ENCODE measurements at places on chromosomes 7 and 10.
A peak's percentile ranks its signal among the peaks of the same experiment; 100 is the strongest.

DNA sequence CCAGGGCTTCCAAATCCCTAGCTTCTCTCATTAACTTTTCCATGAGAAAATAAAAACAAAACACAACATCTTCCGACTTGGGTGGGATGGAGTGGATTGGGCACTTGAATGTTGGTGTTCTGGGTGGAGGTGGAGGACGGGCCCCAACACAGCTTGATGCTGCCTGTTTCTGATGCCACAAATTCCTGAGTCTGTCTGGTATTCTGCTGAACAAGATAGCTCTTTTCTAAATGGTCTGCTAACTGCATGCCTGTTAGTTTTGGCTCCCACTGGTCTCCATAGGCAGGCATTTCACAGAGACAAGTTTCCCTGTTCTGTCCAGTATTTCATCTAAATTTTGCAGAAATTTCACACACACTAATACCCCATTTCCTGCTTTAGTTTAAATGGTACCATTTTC, 160.9 kb upstream of the FZD8 start:
- DNase-seq = no peak

- no peak for DNase-seq
These were observed 114.7 kb upstream of the PLXDC2 start for GRCh38 chr10:19701427-19702052.

- no peak for DNase-seq
These were observed 210.1 kb downstream of the TNS3 start for GRCh38 chr7:47371733-47372368.

- DNase-seq = peak; percentile 47
These were observed 25.8 kb upstream of the TMEM120A start for GRCh38 chr7:76020031-76020714.

DNA sequence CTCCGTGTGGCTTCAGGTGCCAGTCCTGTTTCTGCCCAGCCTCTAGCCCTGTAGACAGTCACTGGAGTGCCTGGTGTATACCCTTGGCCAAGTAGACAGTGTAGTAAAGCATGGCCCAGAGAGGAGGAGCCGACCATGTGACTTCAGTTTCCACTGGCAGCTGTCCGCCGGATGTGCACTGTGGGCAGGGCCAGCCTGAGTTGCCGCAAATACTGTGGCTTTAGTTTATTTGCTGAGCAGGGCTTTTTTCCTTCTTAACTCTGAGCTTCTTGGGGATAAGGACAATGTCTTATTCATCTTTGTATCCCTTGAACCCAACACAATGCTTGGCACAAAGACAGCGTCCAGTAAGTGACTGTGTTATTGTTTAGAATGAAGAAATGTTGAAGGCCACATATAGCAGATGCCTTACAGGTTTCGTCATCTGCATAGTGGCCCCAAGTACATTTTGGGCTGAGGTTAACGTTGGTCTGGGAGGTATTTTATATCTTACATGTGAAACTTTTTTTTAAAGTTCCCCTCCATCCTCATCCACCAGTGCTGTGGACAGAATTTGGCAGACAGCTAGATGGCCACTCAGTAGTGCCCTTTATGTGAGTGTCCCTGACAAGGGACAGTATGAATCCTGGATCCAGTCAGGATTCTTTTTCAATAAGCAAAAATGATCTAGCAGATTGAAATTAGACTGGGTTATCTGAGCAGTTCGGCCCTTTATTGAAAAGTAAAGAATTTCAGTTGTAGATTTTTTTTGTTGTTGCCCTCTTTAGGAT, 40.6 kb downstream of the CYP17A1 start:
- no peak for DNase-seq

DNA sequence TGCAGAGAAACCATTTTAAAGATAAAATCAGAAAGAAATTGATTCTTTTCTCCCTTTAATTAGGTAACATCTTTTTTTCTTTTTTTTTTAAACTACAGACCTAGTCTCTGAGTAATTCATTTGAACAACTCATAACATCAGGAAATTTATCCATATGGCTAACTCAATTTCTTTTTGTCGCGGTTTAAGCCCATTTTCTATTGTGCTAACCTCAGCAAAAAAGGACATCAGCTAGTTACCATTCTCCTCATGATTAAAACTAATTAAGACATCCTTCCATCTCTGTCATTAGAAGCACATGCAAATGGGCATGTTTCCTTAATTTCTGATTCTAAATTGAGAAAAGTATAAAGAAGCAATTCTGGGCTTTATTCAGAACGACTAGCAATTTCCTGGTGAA, 57.8 kb downstream of the ANK3 start:
- no peak for DNase-seq

DNA sequence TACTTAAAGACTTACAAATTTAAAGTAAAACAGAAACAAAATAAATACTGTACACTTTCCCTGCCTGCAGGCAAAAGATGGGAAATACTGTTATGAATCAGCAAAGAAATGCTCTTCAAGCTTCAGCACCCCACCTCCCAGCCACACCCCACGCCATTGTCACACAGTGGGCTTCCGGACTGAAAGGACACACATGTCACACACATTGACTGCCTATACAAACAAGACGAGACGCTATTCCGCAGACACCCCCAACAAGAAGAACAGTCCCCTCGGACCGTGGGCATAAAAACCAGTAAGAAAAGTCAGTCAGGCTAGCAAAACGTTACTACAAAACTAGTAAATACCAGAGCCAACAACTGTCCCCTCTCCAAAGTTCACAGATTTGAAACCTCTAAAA, 22.2 kb upstream of the PARP12 start:
- no peak for DNase-seq

GRCh38 chr7:148304456-148304855, 286.1 kb upstream of the C7orf33 start:
- DNase-seq = no peak

DNA sequence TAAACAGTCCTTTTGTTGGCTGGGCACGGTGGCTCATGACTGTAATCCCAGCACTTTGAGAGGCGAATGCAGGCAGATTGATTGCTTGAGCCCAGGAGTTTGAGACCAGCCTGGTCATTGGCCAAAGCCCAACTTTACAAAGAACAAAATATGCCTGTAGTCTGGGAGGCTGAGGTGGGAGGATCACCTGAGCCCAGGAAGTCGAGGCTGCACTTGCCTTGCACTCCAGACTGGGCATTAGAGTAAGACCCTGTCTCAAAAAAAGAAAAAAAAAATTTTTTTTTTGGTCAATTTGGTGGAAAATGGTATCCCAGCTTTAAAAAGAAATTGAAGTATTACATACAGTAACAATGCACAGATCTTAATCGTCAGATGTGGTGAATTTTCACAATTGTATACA, 4.8 kb downstream of the GLRX3 start:
- no peak for DNase-seq

- no peak for DNase-seq
These were observed at the start of gene AEBP1 for GRCh38 chr7:44103923-44104859. Gene AEBP1, plus strand, starts transcription at chr7:44104345. Its CDS starts 321 bp downstream, at chr7:44104666.

- no peak for DNase-seq
These were observed 3.1 kb upstream of the ELFN1 start for GRCh38 chr7:1666823-1667565.

GRCh38 chr10:124146483-124146882, 53.1 kb upstream of the CHST15 start:
- no peak for DNase-seq

- DNase-seq = no peak
These were observed 6.7 kb downstream of the RASSF4 start for GRCh38 chr10:44966129-44966815.

DNA sequence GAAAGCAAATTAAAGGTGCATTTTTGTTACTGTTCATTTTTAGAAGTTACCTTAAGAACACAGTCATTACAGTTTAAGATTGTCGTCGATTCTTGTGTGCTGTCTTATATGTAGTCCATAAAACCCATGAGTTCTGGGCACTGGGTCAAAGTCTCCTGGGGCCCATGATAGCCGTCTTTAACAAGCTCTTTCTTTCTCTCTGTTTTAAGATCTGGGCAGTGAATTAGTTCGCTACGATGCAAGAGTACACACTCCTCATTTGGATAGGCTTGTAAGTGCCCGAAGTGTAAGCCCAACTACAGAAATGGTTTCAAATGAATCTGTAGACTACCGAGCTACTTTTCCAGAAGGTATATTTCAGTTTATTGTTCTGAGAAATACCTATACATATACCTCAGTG, 90.7 kb upstream of the CAPZA2 start:
- DNase-seq = no peak

DNA sequence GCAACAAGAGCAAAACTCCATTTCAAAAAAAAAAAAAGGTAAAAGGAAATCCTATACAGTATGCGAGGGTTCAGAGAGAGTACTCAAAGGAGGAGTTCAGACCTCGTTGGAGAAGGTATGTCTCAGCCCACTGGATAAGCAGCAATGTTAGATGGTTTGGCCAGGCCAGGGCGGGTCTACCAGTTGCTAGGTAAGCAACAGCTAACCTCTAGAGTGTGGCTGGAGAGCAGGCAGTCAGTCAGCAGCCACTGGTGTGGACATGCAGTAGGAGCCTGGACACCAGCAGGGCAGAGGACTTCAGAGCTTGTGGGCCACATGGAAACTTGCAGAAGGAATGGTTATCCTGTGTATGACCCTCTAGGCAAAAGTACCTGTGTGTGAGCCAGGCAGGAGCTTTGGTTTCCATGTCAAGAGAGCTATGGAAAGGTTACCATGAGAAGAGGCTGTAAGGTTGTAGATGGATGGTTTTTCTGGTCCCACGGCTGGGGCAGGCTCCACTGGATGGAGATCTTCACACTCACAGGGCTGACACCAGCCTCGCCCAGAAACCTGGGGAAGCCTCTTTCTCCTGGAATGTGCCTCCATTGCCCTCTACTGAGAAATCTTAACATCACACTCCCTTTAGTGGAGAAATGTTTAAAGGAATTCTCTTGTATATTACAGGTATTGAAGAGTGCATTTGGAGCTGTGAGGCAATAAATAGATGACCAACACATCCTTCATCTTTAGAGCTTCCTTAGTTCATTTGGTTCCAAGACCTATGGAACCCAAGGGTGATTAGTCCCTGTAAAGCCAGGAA, 63.6 kb downstream of the CCDC186 start:
- no peak for DNase-seq

DNA sequence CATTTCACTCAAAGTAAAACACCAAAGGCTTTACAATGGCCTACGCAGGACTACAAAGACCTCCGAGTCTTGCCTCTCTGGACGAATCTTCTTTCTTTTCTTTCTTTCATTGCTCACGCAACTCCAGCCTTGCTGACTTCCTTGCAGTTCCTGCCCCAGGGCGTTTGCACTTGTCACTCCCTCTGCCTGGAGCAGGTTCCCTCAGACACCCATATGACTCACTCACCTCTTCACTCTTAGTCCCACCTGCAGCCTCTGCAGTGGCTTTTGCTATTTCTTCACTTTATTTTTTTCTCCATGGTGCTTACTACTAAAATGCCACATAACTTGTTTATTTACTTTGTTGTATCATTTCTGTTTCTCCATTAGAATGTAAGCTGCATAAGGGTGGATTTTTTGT, 33.1 kb downstream of the GHRHR start:
- DNase-seq = no peak

GRCh38 chr10:78045237-78045636, 11.6 kb downstream of the RPS24 start:
- DNase-seq = no peak

DNA sequence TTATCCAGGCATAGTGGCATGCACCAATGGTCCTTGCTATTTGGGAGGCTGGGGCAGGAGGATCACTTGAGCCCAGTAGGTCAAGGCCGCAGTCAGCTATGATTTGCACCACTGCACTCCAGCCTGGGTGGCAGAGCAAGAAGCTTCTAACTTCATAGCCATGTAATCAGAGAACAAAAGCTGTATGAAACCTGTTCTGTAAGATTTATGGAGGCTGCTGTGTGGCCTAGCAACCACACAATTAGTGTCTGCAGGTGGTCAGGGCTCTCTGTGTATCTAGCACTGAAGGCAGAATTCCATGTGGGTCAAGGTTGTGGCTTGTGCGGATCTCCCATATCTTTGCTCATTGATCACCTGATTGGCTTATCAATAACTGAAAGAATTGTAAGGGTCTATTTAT, 221.5 kb upstream of the FOXK1 start:
- DNase-seq = no peak

DNA sequence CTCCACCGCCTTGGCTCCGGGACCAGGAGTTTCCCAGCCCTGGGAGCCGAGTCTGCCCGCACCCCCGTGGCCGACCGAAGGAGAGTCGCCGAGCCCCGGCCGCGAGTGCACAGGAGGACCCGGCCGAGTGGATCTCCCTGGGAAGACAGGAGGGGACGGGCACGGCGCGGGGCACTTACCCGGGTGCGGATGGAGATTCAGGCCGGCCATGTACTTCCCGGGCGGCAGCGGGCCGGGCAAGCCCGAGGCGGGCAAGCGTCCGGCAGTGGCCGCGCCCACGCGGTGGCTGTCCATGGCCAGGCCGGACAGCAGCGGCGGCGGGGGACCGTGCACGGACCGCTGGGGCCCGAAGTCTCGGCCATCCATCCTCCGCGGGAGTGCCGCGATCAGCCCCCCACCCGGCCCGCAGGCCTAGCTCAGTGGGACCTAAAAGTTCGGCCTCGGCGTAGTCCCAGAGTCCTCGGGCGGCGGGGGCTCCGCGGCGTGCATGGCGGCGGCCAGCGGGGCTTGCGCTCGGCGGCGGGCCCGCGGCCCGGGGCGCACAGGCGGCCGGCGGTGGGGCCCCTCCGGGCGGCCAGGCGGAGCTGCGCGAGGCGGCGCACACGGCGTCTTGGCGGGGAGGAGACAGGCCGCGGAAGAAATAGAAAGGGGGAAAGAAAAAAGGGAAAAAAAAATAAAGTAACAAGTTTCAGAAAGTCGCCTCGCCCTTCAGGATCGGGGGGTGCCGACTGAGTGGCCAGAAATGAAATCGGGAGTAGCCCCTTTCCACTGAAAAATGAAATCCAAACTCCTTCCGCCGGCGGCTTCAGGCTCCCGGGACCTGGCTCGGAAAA, 2.5 kb downstream of the TNRC18 start:
- DNase-seq = peak; percentile 31
